ENCODE measurements at places on chromosomes 4 and X.
A peak's percentile ranks its signal among the peaks of the same experiment; 100 is the strongest.

GRCh38 chr4:142366769-142367181, 479.3 kb downstream of the INPP4B start:
- no peak for DNase-seq

DNA sequence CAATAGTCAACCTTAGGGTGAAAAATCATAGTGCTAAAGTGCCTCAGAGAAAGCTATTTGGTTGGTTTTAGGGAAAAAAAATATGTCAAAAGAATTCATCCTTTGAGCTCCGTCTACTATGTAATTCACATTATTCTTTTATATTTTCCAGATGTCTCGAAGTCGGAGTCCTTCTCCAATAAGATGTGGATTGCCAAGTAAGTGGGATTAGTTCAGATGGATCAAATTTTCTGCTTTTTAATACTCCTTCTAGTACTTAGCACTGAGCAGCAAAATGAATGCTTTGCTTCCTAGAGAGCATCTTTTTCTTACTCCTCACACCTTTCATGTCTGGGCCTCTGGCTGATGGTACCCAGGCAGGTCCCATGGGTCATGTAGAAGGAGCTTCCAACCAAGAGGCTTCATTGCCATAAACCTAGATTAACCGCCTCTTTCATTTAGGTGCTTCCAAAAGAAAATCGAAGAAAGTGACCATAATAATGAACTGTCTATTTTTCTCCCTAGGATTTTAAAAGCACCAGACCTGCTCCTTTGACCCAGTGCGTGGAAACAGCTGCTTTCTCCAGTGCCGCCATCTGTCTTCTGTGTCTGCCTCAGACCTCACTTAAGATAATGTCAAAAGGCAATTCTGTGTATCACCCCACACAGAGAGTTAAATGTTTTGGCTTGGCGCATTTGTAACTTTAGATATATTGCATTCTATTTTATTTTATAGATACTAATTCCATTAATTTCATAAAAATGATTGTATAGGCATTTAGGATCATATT, 43.5 kb downstream of the SPATA18 start:
- no peak for DNase-seq

DNA sequence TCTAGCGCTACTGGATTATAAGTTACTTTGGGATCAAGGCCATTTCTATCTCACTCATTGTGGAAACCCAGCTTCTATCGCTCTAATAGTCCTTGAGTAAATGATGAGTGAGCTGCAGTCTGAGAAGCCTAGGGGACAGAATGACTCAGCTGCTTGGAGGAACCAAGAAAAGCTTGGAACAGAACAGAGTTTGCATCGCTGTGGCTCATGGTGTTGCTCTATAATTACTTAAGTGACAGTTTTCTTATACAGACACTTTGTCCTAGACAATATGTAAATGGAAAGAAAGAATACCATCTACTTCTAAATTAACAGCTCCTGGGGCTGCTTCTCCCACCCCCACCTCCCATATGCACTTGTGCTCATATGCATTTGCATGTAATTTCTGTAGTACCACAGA, 156.9 kb downstream of the SLIT2 start:
- DNase-seq: no peak

DNA sequence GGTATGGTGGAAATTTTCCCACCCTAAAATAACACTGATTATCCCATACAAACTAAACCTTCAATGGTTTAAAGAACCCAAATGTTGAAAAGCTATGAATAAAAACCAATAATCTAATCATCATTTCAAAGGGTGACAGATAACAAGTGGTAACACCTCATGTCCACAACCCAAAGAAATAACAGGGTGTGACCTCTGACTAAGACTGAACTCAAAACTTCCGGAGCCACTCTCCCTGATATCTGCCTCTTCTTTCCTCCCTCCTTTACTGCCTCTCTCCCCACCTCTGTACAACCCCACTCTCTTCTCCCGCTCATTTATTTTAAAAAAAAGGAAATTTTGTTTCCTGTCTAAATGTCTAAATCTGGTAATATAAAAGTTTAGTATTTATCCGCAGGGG, 11.5 kb downstream of the FBXW7 start:
- DNase-seq: no peak

DNA sequence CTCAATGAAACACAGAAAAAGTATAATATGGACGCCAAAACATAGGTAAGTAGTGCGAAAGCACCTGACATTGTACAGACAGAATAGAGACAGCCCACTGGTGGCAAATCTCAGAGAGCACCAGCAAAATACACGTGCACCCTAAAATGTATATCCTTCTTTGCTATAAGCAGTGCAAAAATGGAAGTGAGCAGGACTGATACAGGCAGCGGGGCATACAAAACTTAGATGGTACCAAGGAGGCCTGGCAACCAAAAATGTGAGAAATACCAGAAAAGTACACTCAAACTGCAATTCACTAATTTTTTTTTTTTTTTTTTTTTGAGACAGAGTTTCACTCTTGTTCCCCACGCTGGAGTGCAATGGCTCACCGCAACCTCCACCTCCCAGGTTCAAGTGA, 63.9 kb downstream of the EIF4E start:
- no peak for DNase-seq

GRCh38 chr4:41374490-41374889, 117.8 kb downstream of the UCHL1 start:
- no peak for DNase-seq

DNA sequence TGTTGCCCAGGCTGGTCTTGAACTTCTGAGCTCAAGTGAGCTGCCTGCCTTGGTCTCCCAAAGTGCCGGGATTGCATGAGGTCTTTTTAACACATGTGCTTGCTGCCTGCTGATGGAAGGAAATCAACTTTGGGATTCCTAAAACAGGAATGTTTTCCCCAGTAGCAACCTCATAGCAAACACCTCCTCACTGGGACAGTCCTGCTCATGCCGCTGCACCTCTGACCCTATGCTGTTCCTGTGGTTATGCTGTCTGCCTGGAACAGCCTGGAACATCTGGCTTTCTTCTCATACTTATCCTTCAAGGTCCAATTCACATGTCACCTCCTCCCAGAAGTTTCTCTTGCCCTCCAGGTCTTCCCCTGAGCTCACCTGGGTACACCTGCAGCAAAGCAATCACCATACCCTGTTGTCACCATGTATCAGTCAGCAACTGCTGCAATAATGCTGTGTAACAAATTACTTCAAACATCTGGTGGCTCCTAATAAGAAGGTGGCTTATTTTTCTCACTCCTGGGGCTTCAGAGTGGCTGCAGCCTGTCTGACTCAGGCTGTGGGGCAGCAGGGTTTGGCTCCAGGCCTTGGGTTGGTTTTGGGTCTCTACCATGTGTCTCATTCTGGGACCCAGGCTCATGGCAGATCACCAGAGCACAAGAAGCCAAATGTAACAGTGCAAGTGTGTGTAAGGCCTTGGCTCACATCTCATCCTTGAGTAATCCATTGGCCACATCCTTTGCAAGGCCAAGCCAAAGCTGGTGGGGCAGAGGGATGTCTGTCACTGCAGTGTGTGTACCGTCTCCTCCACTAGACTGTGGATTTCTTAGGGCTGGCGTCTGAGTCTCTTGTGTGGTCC, 59.4 kb upstream of the SORCS2 start:
- no peak for DNase-seq

DNA sequence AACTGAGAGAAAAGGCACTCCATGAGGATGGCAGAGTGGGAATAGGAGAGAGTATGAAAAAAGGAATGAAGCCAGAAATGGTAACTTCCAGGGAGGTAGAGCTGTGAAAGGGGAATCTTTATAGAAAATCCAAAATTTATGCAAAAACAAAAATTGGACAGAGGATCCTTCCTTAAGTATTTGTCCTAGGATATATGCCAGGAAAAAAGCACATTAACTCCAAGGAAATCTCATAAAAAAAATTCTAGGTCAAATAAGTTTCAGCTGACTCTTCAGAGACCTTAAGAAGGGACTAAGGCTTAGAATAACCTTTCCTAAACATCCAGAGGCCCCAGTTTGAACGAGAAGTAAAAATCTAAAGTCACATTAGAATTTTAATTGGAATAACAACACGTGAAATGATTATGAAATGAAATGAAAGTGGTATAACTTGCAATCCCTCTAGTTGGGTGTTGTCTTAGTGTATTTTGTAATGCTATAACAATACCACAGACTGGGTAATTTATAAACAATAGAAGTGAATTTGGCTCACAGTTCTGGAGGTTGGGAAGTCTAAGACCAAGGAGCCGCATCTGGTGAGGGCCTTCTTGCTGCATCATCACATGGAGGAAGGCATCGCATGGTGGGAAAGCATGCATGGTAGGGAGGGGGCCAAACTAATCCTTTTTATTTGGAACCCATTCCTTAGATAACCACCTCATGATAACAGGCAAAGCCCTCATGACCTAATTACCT, 145.4 kb upstream of the RXFP1 start:
- DNase-seq: no peak

GRCh38 chr4:109994415-109994827, 81.7 kb downstream of the EGF start:
- no peak for DNase-seq

GRCh38 chr4:97013711-97014110, 1129.6 kb downstream of the STPG2 start:
- no peak for DNase-seq

- no peak for DNase-seq
Observed at GRCh38 chr4:55928846-55929245, 19.9 kb upstream of the CEP135 start.

DNA sequence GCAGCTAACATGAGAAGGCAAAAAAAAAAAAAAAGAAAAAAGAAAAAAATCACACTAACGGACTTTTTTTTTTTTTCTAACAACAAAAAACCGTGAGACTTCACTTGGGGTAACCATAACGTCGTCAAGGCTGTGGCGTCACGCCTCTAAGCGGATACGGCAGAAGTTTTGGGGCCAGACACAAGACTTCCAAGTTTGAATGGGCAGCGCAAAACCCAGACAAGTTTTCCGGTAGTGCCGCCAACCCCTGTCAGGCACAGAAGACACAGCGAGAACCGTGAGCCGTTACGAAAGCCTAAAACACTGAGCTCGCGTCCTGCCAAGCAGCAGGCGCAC, 556 bp upstream of the SMARCA5 start:
- DNase-seq: no peak

GRCh38 chrX:3166670-3167455, 125.6 kb downstream of the ARSF start:
- no peak for DNase-seq

- DNase-seq: no peak
Observed at GRCh38 chr4:22910200-22910599, 217.5 kb downstream of the GBA3 start.

DNA sequence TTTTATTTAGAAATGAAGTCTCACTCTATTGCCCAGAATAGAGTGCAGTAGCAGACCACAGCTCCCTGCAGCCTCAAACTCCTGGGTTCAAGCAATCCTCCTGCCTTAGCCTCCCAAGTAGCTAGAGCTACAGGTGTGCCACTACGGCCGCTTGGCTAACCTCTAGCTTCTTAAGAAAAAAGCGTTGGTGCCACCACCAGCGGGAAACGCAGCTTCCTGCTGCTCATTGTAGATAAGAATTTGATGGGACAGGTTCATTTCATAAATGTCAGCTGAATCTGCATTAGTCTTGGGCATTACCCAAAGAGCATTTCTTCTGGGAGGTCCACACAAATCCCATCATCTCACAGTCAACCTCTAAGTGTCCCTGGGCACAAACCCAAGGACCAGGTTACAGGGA, 33.2 kb upstream of the NAP1L5 start:
- DNase-seq: no peak

- no peak for DNase-seq
Observed at GRCh38 chr4:119284876-119285780, 36.8 kb downstream of the FABP2 start.

GRCh38 chr4:26356081-26356501, 35.3 kb downstream of the RBPJ start:
- DNase-seq: peak; percentile 30

DNA sequence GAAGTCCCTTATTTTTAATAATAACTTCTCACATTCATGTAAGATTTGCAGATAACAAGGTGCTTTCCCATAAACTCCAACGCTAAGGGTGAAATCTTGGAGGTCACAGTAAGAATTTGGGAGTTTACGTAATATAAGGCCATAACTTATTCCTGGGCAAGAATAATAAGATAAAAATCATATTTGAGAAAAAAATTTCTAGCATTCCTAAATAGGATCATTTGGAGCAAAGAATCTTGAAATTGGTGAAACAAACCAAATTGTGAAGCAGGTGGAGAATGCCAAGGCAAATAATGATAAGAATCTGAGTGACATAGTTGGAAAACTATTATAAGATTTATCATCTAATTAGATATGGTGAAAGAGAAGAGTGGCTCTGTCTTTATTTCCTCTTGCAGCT, 50.4 kb upstream of the FGF16 start:
- DNase-seq: no peak

DNA sequence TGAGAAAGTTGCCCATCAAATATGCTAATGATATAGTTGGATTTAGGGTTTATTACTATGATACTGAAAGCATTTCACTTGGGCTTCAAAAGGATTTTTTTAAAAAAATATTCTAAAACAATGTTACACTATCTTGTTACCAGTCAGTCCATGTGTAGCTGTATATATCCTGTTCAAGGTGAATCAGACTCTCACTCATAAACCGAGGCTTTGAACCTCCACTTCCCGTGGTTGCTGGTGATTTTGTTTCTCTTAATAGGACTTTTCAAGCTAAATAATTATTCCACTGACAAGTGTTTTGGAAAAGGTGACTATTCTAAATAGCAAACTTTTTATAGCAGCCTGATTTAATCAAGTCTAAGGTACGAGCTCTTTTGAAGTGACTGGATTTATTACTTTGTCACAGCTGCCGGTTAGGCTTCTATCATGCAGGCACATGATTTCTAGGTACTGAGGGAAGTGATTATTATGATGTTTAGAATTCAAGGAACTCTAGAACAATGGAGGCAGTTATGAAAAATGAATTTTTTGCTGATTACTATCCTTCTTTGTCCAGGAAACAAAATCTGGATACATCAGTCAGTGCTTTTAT, 287.7 kb downstream of the KCTD8 start:
- DNase-seq: no peak

GRCh38 chrX:47175588-47175980, 18.0 kb upstream of the UBA1 start:
- no peak for DNase-seq

GRCh38 chr4:57369446-57369845, 259.3 kb upstream of the IGFBP7 start:
- no peak for DNase-seq

DNA sequence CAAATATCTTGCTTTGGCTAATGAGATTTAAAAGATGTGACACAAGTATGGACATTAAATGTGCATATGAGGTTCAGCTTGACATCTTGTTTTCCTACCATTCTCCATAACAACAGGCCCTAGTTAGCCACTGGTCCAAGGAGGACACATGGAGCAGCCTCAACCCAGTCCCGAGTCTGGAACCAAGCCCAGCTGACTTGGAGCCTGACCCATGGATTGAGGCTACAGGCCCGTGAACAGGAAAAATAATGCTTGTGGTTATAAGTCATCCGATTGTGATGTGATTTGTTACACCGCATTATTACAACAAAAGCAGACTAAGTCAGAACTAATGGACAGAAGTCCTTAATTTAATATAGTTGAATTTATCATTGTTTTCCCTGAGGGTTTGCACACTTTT, 123.2 kb upstream of the BANK1 start:
- no peak for DNase-seq

GRCh38 chrX:153883163-153883843, 2.7 kb downstream of the L1CAM start:
- DNase-seq: no peak

DNA sequence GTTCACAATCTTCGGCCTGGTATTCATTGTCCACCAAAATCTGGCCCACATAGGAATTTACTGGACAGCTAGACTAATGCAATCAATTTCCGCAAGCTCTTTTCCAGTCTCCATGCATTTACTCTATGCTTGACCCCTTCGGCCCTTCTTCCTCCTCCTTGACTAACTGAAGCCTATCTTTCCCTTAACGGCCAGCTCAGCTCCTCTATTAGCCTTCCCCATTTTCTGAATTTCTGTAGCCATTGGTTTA, 1.2 kb upstream of the PHKA2 start:
- DNase-seq: no peak

Data from D341Med (cell line).